ENCODE measurements at places on chromosomes 1 and 21.

GRCh38 chr1:229842302-229843255, 216.5 kb downstream of the URB2 start:
- no peak for DNase-seq

GRCh38 chr1:242224461-242224860, 225.6 kb upstream of the MAP1LC3C start:
- no peak for DNase-seq

DNA sequence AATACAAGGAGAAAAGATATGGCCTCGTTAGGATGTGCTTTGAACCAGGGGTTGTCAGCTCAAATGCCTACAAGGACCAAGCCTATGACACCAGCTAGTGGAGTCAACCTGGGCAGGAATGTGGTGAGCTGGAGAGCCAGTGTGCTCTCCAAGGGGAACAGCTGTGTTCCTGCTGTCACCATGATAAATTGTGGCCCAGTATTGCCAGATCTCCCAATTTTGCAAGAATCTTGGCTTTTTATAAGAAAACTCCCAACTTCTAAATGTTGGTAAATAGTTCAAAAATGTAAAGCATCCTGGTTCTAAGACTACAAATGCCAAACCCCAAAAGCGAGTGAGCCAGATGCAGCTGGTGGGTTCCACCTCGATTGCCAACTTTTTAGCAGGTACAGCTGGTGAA, 391.1 kb downstream of the PLPP3 start:
- no peak for DNase-seq

DNA sequence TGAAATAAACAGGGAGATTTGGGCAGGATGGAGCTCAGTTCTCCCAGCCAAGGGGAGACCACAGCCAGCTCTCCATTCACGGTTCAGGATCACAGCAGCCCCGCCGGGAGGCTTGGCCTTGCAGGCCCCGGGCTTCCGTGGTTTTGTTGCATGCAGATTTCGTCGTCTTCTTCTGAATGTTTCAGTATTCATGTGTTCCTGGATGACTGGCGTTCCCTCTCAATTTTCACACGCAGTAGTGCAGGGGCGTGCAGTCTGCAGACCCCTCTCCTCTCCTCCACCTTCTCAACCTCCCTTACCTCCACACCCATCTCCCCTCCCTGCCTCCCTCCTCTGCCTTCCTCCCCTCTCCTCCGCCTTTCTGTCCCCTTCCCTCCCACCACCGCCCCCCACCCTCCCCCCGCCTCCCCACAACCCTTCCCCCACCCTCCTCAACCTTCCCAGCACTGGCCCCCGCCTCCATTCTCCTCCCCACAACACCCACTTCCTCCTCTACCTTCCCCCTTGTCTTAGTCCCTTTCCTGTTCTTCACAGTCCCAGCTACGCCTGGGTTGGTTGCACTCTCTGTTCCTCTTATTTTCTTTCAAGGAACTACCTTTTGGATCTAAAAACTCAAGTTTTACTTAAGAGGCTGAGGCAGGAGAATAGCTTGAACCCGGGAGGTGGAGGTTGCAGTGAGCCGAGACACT, 8.4 kb upstream of the SLC19A1 start:
- DNase-seq: no peak

DNA sequence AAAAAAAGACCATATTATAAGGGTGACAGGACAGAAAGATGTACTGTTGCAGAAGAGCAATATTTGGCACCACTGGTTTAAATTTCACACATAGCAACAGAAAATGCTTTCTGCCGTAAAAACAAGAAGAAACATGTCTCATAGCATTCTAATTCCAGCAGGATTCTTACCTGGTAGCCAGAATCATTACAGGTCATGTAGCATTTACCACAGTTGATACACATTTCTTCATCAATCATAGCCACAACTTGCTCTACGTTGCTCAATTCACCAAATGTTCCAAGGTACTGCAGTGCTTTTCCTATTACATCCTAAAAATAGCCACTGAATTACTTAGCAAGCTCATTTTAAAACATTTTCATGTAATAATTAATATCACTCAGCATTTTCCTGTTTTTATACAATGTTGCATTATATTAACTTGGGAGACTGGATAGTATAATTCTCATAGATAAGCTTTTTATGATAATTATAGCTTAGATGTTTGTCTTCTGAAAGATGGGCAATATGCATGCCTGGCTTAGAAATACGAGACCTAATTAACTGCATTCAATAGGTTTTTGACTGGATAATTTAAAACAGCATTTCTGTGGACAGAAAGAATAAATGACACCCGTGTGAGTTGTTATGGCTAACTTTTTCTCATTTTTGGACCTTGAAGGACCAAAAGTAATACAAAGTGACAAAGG, 360.7 kb downstream of the PTBP2 start:
- no peak for DNase-seq

DNA sequence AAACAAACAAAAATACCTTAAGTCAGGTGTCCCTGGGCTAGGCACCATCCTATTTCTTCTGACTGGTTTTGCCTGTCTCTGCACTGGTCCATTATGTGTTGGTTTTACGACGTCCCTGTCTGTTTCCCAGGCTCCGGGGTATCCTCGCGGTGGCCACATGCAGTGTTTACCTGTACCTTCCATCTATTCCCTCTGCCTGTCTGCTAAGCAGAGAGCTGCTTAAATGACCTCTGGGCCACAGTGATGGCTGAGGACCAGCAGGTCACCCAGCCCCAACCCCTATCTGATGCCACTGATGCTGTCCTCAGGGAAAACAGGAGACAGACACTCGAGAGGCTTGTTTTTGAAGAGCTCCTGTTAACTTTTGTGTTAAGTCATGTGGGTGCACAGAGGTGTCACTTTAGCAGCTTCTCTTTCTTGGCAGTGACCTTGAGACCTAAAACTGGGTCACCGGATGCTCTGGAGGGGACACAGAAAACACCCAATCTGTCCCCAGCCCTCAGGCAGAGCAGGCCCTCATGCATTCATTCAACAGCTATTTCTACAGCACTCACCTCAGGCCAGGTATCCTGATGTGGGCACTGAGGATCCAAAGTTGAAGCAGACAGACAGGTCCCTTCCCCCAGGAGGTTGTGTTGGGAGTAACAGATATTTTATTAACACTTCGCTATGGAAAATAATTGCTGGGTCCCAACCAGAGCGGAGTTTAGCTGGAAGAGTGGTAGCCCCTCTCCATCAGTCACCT, 4.4 kb upstream of the EFHD2 start:
- DNase-seq: no peak

GRCh38 chr1:112460615-112461014, 48.1 kb upstream of the WNT2B start:
- DNase-seq: no peak

- DNase-seq: no peak
Observed at GRCh38 chr21:33067457-33067856, 2.5 kb upstream of the OLIG1 start.

- no peak for DNase-seq
Observed at GRCh38 chr1:63721531-63722189, 52.2 kb upstream of the ROR1 start.

GRCh38 chr1:31559715-31560114, 16.6 kb upstream of the TINAGL1 start:
- no peak for DNase-seq

- peak; percentile 9 for DNase-seq
Observed at GRCh38 chr1:29743264-29743663, 506.9 kb downstream of the PTPRU start.

All from NCI-H1436 (cell line).